Smooth muscle cell of trachea (primary cell): ENCODE measurements at places on chromosomes 16 and 17. TPM values are rescaled to one million over a fixed set of nuclear protein-coding genes. Genes with fewer than 3 reads are reported as not detected.

IL17C gene
- total RNA-seq = not detected in 2 replicates

CLEC18A gene
- total RNA-seq = 0.33 and 0.58 TPM in 2 replicates

CPD gene
- total RNA-seq = 264 and 293 TPM in 2 replicates

TNK1 gene
- 0.66 and 0.73 TPM in 2 replicates for total RNA-seq

KRT31 gene
- total RNA-seq = not detected in 2 replicates
